ENCODE measurements at places on chromosomes 16 and 17.

DNA sequence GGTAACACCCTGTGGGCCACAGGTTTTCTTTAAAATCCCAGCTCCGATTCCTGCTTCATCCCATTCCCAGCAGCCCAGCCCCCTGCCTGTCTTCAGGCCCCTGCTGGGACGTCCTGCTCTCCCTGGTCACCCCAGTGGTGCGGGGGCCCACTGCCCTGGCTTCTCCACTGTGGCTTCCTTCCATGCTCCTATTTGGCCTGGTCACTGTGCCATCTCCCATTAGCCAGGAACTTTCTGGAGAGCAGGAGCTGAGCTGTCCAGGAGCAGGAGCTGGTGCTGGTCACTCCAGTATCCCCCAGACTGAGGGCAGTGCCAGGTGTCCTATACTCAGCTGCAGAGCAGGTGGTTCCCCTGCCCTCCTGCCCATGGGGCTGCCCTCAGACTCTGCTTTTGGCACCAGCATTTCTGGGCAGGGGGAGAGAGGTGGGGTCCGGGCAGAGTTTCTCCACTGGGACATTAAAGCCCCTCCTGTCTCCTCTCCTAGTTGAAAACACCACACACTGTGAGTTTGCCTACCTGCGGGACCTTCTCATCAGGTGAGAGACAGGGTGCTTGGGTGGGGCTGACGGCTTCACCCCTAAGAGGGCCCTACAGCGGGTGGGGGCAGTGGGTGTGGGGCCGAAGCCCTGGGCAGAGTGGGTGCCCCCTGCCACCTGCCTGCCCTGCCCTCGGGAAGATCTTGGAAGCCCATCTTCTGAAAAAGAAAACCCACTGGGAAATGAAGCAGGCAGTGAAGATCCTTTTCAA lies 356.2 kb downstream of the SEC14L1 start:
- DNase-seq = no peak

DNA sequence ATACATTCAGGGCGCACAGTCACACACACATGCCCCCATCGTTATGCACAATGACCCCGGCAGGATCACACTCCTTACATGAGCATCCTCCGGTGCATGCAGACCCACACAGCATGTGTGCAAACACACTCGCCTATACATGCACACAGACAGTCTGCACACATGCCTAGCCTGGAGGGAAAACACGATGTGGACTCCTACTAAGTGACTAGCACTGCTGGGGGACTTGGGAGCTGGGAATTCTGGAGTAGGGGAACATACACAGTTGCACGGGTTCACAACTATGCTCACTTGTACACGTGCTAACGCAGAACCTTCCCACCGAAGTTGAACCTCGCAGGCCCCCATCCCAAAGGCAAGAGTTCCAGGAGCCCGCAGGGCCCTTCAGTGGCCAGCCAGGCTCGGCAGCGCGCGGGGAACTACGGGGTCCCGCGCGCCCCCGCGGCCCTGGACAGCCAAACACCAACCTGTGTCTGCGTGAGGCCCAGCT lies 2.0 kb downstream of the DLX3 start:
- no peak for DNase-seq

DNA sequence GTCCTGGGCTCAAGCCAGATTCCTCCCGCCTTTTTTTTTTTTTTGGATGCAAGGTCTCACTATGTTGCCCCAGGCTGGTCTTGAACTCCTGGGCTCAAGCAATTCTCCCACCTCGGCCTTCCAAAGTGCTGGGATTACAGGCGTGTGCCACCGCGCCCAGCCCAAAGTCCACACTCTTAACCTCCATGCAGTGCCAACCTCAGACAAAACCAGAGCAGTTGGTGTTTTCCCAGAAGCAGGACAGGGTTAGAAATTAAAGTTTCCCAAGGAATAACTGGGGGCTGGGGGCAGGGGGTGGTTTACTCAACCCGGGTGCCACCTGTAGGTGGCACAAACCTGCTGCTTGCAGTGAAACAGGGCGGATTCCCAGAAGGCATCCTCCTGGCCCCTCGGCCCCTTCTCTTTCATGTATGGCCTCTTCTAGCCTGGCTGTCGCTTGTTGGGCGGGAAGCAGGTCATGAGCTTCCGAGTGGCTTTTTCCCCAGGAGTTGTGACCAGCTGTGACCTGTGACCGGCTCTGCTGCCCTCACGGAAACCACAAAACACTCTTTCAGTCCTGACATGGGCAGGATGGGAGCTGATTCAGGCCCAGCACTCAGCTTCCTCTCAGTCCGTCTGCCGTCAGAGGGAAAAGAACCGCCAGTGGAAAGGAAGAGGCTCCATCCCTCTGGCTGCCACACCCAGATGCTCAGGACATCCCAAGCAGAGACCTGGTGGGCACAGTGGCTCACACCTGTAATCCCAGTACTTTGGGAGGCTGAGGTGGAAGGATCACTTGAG lies 25.6 kb upstream of the USP7 start:
- DNase-seq = no peak

- no peak for DNase-seq
Observed at GRCh38 chr16:79412783-79413225, 187.7 kb downstream of the MAF start.

- DNase-seq = no peak
Observed at GRCh38 chr17:4753392-4753791, 13.7 kb upstream of the CXCL16 start.

GRCh38 chr16:83835586-83836566 lies 28.1 kb downstream of the HSBP1 start:
- DNase-seq = peak; percentile 82

DNA sequence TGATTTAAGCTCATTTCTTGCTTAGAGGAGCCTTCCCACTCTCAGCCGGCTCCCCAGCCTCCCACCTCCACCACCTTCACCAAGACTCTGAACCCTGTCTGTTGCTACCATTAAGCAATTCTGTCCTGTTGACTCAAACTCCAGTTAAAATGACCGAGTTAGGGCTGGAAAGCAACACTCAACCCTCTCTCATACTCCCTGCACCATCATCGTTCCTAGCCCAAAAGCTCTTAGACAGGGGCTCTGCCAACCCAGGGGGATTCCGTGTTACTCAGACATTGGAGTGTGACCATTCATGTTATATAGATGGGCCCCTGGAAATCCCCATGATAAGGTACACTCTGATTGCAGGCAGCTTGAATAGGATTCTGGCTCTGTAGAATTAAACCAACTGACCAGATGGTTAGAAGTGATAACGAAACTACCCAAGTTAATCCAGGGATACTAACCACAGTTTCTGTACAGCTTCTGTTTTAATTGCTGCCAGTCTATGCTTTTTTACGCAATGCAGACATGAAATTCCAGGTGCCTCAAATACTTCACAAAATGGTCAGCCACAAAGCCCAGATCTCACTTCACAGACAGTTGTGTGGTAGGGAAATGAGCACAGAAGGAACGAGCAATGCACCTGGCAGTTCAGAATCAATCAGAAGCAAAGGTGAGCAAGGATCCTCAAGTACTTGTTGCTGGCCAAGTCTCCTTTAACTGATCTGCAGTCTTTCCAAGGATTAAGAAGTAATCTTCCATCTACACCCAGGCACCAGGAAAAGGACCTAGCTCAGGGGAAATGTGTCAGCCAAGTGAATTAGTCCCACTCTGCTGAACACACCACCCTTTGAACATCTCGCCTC lies 2.1 kb downstream of the SSTR2 start:
- DNase-seq = no peak

DNA sequence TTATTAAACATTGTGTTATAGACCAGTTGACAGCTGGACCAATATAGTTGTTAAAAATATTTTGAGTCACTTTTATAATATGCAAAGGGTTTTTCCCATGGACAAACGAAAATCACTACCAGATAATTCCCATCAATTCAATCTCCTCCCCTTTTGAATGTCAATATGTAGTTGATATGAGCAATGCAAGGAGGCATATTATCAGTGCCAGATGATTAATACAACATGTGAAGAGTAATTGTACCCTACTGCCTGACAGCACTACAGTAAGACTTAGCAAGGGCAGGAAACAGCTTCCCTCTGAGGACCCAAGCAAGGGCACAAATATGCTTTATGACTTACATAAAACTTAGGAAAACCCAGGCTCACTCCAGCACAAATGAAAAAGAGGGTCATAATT lies 17.3 kb downstream of the KANSL1 start:
- DNase-seq = peak; percentile 43

- DNase-seq = no peak
Observed at GRCh38 chr16:14069818-14070217, 1.3 kb upstream of the MRTFB start.

DNA sequence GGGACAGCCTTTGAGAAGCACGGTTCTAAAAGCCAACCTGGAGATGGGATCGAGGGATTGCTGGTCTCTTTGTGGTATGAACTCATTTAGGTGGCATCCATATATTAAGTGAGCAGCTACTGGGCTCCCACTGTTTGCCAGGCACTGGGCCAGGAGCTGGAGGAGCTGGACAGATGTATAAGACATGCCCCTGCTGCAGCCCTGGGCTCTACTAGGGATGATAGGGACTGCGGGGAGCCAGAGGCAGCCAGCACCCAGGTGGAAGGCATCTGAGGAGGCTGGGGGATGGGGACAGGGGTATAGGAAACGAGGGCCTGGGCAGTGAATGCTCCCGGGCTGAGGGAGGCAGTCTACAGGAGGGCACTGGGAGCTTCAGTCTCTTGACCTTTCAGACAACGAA lies 53.0 kb upstream of the MEAK7 start:
- no peak for DNase-seq

DNA sequence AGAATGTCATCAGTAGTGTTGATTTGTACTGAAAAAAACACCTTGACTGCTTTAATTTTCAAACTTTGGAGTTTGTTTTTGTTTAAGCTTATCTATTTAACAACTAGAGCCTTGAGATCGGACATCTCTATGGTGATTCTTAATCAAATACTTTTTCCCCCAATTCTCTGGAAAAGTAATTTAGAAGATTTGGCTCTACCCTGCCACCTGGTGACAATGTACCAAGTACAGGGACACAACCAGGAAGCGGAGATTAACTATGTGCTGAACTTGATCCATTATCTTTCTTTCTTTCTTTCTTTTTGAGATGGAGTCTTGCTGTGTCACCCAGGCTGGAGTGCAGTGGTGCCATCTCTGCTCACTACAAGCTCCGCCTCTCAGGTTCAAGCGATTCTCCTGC lies 30.8 kb downstream of the USP43 start:
- DNase-seq = no peak

DNA sequence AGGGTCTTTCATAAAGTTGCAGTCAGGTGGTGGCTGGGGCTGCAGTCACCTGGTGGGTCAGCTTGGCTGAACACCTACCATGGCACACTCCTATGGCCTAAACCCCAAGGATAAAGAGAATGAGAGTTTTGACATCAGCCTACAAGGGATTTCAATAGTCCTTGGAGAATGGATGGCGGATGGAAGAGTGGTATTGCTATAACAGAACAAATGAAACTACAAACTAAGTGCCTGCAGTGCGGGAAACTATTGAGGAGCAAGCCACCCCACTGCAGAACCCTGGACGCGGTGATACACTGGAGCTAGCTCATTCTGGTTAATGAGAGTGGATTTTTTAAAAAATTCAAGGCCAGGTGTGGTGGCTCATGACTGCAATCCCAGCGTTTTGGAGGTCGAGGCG lies 3.0 kb upstream of the PRPSAP2 start:
- DNase-seq = no peak

- DNase-seq = peak; percentile 95
Observed at GRCh38 chr17:16286009-16286946, 67.0 kb downstream of the CENPV start.

- no peak for DNase-seq
Observed at GRCh38 chr16:72894293-72895151, 153.4 kb downstream of the ZFHX3 start.

GRCh38 chr16:57799600-57800199 lies 2.6 kb downstream of the KIFC3 start:
- no peak for DNase-seq

- no peak for DNase-seq
Observed at GRCh38 chr17:3800362-3801271, at the start of gene ITGAE. Gene ITGAE, minus strand, starts transcription at chr17:3801188. Its CDS starts 44 bp downstream, at chr17:3801144.

- peak; percentile 79 for DNase-seq
Observed at GRCh38 chr17:15262291-15263205, 2.6 kb downstream of the PMP22 start.

GRCh38 chr17:50649042-50649908 lies 14.6 kb downstream of the ABCC3 start:
- no peak for DNase-seq

- peak; percentile 68 for DNase-seq
Observed at GRCh38 chr16:50067290-50067853, 1.6 kb downstream of the HEATR3 start.

DNA sequence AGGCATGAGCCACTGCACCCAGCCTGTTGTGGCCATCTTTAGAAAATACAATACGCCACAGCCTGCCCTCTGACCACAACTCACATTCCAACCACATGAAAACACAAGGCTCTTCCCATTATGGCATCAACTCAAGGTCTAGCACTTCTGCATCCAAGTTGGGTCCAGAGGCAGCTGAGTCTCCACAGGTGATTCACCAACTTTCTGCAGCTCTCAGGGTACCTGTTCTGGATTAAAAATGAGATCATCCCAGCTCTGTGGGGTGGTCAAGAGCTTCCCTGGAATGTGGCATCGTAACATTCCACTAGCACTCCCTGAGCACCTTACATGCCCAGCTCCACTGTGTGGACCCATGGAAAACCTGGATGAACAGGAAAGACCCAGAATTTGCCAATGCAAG lies 9.9 kb upstream of the GUCY2D start:
- DNase-seq = no peak

DNA sequence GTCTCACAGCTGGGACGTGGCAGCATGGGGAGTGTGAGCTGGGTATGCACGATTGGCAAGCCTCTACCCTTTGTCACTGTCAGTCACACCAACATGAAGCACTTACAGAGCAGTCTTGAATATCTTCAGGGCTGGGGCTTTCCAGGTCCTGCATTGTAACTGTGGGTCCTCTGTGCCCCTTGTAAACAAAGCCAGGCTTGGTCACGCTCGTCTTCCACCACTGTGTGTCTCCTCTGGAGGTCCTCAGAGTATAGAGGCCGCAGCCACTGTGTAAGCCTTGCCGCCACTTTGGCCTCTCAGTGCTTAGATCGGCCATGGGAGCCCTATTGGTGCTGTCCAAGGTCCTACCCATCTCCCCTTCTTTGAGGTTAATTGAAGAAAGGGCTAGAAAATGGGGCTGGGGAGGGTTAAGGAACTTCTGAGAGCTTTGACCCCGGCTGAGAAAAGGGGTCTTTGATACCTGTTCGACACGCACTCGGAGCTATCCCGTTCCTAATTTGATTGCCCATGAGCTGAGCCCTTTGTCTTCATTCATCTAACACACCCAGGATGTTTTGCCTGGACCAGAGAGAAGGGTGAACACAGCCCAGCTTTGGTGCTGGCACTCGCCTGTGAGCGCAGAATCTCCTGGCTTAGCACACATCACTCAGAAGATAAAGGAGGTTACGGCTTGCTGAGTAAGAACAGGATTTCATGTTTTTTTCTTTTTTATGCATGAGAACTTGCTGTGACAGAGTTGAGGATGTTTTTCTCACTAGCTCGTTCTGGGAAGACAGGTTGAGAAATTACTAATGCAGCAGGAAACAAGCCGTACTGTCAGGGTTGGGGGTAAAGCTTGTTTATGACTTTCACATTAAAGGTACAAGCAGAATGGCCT lies 267.9 kb downstream of the CPPED1 start:
- peak; percentile 5 for DNase-seq

GRCh38 chr16:11743308-11744074 lies 834 bp upstream of the TXNDC11 start:
- peak; percentile 54 for DNase-seq

GRCh38 chr16:48444574-48444973 lies 59.4 kb upstream of the SIAH1 start:
- peak; percentile 77 for DNase-seq

All from dermis microvascular lymphatic vessel endothelial cell (primary cell).